NCI-H345 (cell line): ENCODE measurements at places on chromosomes 7 and 10.

DNA sequence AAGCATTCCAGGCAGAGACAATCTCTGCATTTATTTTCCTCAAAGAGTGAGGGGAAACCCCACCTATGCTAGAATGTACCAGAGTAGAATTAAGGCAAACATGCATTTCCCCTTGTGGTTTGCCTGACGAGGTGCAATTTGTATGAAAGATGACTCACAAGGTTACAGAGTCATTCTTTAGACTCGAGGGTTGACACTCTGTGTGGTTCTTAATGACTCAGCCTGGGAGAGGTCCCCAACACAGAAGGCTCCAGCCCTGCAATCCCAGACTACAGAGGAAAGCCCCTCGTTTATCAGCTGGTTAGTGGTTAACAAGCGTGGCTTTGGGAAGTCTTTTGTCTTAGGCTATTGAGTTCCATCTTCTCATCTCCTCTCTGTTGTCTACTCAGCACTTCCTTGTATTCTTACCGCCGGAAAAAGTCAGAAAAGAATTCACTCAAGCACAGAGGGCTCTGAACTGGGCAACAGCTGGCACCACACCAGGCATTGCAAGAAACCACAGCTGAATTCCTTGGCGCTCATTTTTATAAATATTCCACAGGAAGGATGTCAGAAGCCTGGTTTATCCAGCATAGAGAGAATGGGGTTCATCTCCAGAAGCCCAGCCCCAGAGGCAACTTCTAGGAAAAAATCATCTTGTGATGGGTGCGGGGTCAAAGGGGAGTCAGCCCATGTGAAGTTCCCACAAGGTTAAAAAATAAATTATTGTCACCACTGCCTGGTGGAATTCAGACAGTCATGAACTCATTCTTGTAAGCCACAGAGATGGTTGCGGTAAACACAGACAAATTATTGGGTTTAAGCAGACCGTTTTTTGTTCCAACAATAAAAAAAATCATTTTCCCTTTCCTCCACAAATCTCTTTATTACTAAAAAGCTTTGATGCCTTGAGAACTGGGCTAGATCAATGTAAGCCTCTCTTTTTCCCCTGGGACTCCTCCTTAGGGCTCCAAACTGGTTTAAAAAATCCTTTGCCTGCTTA lies 24.5 kb upstream of the SVIL start:
- DNase-seq = no peak

DNA sequence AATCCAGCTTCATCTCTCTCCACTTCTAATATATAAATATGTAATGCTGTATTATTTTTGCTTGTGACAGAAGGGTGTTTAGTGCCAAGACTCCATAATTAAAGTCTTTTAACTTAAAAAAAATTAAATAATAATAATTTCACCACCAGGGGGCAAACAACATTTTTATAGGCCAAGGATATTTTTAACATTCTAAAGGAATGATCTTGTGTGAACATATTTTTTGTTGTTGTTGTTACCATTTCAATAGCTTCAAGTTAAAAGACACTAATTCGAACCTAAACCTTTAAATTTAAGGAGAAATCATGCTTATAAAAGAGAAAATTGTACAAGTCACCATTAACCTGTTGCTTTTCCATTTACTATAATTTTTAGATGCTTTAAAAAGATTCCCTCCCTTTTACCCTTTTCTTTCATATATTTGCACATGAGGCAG lies 7.5 kb upstream of the DNAJC1 start:
- no peak for DNase-seq

- DNase-seq = no peak
Measured at GRCh38 chr10:87841186-87841585, 22.1 kb downstream of the KLLN start.

GRCh38 chr7:8379264-8379663 lies 54.1 kb upstream of the NXPH1 start:
- DNase-seq = peak; percentile 99

- DNase-seq = no peak
Measured at GRCh38 chr7:133367561-133367960, 114.7 kb downstream of the EXOC4 start.

GRCh38 chr7:7014827-7015595 lies 167.3 kb upstream of the C1GALT1 start:
- DNase-seq = no peak

GRCh38 chr10:69491611-69492010 lies 40.3 kb downstream of the TSPAN15 start:
- DNase-seq = no peak

DNA sequence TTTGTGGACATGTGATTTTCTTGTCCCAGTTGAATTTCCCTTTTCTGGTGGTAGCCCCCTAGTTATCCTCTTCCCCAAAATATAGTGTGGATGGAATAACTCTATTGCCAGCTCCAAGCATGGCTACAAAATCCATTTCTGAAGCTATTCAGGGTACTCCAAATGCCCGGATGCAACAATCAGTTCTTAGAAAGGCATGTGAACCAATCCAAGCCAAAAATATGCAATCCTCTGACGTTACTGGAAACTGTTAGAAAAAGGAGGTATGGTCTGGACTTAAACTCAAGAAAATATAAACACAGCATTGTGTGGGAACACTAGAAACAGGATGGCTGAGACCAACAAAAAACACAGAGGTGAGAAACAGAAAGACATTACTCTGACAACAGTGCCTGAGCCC lies 347.0 kb downstream of the GPAM start:
- no peak for DNase-seq

GRCh38 chr10:112539340-112539739 lies 92.3 kb downstream of the VTI1A start:
- DNase-seq = peak; percentile 11

DNA sequence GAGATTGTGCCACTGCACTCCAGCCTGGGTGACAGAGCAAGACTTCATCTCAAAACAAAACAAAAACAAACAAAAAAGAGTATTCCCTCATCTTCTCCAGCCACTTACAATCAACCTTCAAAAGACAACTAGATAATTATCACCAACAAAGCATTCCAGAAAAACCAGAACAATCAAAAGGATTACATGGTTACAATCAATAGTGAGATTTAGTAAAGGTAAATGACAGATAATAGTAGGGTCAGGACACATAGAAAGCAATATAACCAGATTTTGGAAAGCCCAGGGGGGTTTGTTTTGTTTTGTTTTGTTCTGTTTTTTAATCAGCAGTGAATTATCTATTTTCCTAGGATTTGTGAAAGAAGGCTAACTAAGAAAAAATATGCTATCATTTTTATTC lies 91.0 kb upstream of the PTN start:
- no peak for DNase-seq

DNA sequence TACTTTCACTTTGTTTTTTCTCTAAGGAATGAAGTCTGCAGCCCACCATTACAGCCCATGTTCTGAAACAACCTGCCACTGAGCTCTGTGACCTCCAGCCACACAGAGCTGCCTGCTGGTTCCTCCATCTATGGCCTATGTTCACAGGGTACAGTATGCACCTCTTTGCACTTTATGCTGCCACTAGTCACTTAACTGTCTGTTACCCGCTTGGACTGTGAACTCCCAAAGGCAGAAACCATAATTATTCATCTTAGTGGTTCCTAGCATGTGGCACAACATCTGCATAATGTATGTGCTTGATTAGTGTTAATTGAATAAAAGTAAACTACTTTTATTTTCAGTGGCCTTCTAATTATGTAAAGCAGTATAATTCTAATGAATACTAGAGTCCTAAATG lies 95.5 kb upstream of the BET1 start:
- no peak for DNase-seq

DNA sequence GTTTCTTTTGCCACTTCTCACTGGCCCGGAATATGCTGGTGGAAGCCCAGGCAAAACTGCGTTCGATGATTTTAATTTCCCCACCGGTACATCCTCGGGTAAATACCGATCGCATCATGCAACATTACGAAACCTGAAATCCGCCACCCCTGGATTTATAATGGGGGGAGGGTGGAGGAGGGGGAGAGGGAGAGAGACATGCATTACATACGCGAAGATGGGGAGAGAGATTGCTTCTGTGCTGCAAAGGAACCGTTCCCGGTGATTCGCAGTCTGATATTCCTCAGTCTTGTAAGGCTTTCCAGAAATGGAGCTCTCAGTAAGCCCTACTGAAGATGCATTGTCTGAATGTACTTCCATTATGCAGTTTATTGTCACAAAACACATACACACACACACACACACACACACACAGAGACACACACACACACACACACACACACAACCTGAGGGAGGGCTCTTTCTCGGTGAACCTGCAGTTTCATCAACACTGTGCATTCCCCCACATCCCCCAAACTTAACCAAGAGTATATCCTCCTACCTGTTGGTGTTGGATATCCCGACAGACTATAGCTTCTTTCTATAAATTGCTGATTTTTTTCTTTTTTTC lies 741 bp downstream of the GPR85 start:
- peak; percentile 27 for DNase-seq

- no peak for DNase-seq
Measured at GRCh38 chr7:129848436-129848835, 104.3 kb downstream of the UBE2H start.

DNA sequence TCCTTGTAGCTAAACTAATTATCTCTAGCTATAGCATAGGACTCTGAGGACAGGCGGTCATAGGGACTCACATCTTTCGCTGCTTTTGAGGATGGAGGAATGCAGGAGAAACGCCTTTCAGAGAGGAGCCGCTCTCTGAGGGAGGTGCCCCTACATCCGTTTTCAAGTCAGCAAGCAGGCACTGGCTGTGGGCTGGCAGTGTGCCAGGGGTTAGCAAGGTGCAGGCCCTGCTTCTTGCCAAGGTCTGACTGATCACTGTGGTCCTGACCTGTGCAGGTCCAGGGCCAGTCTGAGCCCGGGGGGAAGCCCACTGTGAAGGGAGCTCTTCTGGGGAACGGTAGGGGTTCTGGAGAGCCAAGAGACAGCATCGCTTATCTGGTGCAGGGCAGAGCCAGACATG lies 89.4 kb downstream of the SH3PXD2A start:
- DNase-seq = no peak

DNA sequence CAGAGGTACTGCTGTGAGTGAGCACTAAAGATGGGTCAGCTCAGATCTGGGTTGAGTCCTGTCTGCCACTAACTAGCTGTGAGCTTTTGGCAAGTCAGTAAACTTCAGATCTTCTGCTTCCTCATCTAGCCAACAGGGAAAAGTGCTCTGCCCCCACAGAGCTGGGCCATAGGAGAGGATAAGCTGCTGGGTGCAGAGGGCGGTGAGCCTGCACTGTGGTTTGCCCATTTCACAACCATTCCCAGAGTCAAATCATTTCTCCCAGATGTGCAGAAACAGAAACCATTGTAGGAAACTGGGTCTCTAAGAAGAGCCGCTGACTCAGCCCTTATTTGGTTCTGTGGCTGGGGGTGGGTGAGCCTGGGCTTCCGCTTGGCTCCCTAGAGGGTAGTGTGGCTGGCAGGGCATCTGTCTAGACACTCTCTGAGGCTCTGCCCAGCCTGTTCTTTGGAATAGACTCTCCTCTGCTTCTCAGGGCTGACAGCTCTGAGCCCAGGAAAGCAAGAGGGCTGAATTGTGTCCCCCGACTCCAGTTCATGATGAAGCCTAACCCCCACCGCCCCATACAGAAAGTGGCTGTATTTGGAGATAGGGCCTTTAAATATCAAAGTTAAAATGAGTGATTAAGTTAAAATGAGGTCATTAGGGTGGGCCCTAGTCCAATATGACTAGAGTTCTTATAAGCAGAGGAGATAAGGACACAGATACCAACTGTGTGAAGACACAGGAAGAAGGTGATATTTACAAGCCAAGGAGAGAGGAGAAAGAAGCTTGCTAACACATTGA lies 29.5 kb upstream of the ARHGAP22 start:
- no peak for DNase-seq

DNA sequence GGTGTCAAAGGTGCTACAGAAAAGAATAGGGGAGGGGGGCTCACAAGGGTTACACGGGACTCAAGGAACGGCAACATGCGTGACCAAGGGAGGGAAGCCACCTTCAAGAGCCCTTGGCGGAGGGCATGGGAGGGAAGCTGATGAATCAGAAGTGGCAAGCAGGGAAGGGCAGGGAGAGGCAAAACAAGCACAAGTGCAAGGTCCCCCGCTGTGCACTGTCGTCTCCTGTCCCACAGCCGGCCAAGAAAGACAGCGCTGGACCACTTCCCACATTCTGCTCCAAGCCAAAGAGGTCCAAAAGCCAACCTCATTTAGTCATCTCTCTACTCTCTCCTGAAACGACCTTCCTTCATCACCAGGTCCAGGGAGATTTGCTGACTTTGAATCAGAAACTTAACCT lies 102.7 kb downstream of the CALN1 start:
- DNase-seq = no peak

- DNase-seq = no peak
Measured at GRCh38 chr7:86013662-86014061, 630.0 kb upstream of the GRM3 start.

DNA sequence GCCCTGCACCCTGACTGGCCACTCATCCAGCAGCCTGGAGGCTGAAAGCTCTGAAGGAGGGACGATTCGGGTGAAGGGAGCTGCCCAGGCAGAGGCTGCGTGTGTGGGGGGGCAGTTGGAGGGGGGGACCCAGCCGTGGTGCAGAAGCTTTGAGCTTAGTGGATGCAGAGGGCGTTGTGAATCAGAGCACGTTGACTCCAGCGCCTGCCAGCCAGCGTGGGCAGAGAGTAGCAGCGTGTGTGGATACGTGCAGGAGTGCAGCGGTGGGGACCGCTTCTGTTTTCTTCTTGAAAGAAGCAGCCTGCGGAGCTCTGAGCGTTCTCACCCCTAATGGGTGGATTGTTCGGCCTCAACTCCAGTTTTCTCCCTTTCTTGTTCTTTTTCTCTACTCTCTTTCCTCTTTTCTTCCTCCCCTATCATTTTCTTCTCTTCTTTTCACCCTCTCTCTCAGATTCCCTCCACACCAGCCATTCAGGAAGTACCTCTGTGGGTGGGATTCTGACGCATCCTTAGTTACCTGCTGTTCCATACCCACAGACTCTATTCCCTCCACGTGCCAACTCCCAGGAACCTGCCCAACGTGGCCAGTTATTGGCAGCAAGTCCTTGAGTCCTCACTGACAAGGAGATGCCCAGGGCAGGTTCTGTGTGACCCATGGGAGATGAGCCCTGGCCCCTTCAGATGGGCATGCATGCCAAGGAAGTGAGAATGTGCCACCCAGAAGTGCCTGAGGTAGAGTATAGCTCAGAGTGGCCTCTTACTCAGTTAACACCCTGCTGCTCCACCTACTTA lies 47.4 kb downstream of the SORCS3 start:
- no peak for DNase-seq
